ENCODE measurements at places on chromosomes 6 and 20.

DNA sequence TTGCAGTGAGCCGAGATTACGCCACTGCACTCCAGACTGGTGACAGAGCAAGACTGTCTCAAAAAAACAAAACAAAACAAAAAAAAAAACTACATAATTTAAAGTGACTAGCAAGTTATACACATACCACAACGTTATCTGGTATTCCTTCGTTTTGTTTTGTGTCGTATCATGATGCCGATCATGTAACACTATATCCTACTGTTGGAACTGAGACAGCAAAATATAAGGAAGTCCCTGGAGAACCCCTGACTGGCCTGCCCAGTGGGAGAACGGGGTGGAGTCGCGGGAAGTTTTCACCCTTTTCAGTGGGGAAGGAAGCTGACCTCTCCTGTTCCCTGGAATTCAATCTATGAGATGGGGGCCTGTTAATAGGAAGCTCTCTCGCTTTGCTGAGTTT lies 15.1 kb downstream of the SOX4 start:
- no peak for DNase-seq

GRCh38 chr20:62782893-62783278 lies 13.4 kb upstream of the MRGBP start:
- no peak for DNase-seq

DNA sequence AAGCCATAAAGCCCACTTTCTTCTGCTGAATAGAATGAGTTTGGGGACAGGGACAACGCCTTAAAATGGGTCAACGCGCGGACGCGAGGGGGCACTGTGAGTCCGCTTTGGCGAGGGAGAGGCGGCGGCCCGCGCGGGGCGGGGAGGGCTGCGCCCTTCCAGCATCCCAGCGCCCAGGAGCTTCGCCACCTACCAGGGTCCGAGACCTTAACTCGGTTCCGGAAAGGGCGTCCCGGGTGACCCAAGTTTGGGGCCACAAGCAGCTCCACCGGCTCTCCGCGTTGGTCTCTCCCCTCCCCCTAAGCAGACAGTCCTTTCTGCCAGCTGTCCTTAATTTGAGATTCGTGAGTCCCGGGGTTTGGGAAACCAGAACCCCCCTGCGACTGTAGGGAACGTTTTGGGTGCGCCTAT lies 1.8 kb upstream of the SAMD5 start:
- DNase-seq = no peak

DNA sequence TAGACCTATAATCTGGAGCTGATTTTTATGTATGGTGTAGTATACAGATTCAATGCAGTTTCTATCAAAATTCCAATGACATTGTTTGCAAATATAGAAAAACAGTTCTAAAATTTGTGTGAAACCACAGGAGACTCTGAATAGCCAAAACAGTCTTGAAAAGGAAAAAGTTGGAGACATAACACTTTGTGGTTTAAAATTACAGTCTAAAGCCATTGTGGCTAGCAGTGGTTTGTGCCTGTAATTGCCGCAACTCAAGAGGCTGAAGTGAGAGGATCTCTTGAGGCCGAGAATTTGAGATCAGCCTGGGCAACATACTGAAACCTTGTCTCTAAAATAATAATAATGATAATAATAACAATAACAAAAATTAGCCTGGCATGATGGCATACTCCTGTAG lies 213.7 kb downstream of the CDKAL1 start:
- DNase-seq = no peak

DNA sequence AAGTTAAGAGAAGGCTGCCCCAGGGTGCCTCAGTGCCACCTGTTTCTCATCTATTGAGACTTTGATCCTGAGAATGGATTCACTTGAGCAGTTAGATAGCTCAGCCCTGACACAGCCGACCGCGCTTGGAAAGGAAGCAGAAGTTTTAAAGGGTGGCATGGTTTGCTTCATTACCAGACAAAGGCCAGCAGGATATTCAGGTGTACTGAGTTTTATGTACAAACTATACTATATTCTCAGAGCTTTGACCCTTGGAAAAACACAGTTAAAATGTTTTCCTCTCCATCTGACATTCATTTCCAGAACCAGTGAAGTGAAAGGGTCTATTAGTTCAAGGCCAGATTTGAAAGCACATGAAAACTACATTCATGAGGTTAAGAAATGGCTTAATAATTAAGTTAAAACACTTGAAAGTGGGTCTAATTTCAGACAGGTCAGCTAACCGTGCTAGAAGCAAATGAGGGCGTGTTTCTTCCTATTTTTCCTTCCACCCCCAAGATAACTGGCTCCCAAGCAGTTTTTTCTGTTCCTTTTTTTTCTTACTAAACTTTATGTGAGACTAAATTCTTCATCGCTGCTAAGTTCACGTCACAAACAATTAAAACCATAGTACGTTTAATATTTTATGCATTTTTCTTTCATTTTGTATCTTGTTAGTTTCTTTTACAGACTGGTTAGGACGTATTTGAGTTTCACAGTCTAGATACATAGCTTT lies 385.3 kb upstream of the SOX4 start:
- DNase-seq = no peak

DNA sequence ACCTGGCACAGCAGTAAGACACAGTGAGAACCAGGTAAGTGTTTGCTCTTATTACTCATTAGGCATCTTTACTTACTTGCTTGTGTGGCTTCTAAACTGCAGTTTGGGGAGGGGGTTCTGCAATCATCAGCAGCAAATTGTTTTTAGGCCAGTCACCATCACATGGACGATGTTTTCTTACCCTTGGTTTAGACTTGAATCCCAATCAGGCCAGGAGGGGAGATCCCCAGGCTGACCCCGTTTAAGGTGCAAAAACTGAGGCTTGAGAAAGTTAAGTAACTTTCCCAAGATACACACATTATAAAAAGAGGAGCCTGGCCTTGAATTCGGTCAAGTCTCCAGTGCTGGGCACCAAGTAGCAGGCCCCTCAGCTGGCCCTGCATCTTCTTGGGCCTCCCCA lies 51.8 kb upstream of the SLC32A1 start:
- no peak for DNase-seq

GRCh38 chr6:53868626-53869025 lies 73.8 kb downstream of the LRRC1 start:
- DNase-seq = no peak

DNA sequence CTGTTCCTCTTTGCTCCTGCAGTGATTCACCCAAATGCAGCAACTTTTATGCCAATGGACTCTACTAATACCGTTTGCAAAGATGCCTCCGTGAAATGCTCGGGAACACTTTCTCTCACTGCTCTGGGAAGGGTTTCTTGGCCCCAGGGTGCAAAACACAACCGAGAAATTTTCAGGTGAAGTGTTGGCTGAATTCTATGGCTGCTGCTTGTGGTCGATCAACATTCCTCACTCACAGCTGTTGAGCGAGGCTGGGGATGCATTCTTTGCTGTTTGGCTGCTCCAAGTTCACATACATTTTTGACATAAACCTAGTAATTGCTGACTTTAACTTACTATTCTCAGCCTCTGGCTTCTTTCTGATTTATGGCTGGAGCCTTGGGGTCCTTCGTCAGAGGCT lies 342.0 kb upstream of the CHD6 start:
- no peak for DNase-seq

DNA sequence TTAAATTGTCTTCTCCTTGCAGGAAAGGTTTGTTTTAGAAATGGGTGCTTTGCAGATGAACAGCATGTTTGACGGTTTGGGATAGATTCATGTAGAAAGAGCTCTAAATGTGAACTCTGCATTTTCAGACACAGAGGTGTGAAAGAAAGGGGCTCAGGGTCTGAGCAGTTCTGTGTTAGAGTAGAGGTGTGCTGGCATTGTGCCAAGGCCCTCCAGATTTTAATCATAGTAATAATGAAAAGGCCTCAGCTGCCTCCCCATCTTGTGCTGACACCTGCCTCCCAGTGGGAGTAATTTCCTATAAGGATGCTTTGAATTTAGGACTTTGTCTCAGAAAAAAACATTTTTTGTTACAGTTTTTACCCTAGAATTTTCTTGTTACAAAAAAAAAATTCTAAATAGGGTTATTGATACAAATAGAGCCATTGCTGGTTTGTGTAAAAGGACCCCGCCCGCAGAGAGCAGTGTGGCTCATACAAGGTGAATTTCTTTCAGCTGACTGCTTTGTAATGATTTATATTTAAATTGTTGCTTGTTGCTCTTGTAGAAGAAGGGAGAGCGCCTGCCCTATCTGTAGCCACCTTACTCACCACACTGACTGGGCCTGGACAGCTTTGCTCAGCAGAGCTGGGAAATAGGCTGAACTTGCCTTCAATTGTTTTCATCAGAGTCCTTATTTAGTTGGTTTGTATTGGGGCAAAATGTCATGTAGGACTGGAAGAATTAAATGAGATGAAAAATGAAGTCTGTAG lies 294.5 kb downstream of the ZFAND3 start:
- no peak for DNase-seq

DNA sequence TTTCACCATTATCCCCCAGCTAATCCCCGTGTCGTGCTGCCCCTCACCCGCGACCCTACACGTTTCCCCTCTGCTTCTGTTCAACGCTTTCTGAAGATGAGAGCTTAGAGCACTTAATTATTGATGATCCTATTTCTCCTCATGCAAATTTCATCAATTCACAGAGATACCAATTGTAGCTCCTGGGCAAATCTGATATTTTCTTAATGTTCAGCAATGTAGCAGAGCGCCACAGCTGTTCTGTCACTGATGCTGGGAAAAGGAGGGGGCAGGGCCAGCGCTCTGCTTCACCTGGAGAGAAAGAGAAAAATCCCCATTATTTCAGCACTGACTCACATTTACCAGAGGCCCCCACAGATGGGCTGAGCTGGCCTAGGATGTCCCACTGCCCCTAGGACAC lies 121.2 kb downstream of the TTLL2 start:
- DNase-seq = no peak

- DNase-seq = peak; percentile 26
These were observed 169.5 kb upstream of the THEMIS start for GRCh38 chr6:128070406-128070805.

DNA sequence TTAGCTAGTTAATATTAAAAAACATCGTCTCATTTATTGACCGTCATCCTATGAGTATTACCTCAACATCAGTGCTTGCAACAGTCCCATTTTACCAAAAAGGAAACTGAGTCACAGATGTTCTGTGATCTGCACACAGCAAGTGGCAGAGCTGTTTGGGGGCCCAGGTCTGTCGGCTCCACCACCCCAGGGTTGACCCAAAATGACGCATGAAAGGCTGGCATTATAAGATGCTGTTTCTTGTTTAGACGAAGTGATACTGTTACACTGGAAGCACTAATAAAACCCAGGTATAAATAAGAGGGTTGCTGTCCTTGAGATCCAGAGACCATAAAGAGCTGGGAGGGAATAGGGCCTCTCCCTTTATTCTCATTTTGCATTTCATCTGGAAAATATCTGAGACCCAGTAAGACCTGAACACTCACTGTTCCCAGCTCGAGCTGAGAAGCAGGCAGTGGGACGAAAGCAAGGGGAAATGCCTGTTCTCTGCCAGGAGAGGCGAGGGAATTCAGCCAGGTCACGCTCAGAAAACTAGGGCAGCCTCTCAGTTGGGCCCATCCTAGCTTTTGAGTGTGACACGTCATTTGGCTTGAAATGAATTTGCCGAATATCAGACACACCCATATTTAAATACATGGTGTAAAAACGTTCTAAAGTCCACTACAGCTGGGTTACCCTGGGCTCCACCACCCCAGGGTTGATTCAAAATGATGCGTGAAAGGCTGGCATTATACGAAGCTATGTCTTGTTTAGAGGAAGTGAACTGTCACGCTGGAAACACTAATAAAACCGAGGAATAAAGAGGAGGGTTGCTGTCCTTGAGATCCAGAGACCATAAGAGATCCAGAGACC lies 1.4 kb upstream of the MICAL1 start:
- DNase-seq = no peak

- DNase-seq = no peak
These were observed at the start of gene TBXT for GRCh38 chr6:166167801-166168615. TBXT (minus strand) TSS chr6:166167851; CDS start chr6:166167591, 260 bp downstream.

- DNase-seq = no peak
These were observed 233.8 kb upstream of the SUPT3H start for GRCh38 chr6:45611491-45611890.

- DNase-seq = no peak
These were observed 40.0 kb downstream of the IYD start for GRCh38 chr6:150408842-150409241.

DNA sequence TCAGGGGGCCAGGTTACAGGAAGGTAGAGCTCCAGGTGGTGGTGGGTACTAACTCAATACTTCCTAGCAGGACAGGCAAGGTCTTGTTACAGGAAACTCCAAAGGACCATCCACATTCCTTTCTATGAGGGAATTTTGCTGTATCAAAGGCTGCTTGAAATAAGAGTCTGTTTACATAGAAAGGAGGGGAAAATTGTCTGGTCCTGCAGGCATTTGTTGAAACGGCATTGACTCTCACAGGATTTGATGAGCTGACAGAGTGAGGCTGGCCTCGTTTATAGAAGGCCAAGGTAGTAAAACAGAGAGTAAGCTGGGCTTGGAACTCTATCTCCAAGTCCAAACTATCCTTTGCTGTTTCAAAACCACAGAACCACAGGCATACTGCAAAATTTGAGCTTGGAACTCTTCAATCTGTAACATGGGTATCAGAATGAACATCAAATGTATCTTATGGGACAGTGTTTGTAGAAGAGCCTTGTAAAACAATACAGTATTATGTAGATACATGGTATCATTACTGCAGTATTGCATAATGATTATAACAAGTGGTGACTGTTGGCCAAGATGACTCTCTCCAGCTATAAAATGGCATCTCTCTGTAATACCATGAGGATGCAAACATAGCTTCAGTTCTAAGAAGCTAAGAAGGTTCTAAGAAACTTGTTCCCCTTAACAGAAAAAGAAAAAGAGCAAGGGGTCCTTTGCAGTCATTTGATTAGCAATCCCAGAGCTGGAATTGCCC lies 61.5 kb downstream of the TRAM2 start:
- DNase-seq = no peak

- no peak for DNase-seq
These were observed 16.3 kb downstream of the HDAC2 start for GRCh38 chr6:113954653-113955052.

DNA sequence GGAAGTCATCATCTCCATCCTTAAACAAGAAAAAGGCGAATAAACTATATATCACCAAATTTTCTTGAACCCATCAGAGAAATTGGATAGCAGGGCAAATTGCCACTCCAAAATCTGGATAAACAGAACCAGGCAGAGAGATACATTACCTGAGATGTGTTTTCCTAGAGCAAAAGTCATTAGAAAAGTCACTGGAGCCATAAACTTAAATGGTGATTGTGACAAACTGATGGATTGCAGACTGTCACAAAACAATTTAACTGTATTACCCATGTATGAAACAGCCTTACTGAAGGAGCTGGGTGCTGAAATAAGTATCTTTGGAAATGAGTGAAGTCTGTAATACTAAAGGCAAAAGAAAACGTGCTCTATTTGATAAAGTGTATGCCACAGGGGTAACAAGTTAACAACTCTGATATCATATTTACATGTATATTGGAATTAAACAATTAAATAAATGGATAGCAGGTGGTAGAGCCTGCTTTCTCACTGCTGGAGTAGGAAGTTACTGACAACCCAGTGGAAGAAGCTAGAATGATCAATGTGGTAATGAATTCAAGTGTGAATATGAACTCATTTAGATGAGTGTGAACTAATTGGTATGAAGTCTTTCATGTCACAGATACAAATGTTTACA lies 186.9 kb downstream of the LMBRD1 start:
- DNase-seq = no peak

GRCh38 chr20:48605364-48606171 lies 222.2 kb downstream of the PREX1 start:
- no peak for DNase-seq

GRCh38 chr6:27753668-27754407 lies 158.4 kb downstream of the OR2B2 start:
- no peak for DNase-seq

GRCh38 chr20:51013577-51014330 lies 9.2 kb downstream of the KCNG1 start:
- DNase-seq = no peak

- no peak for DNase-seq
These were observed 38.7 kb downstream of the GSTA2 start for GRCh38 chr6:52724406-52725121.
